Fibroblast of pulmonary artery (primary cell): ENCODE measurements at places on chromosomes 1 and 21.

GRCh38 chr1:11842154-11843041 lies 5.2 kb downstream of the NPPA start:
- peak; percentile 89 for DNase-seq

GRCh38 chr1:56321150-56321490 lies 258.2 kb downstream of the PLPP3 start:
- no peak for DNase-seq

- DNase-seq: peak; percentile 47
These were observed 158.1 kb downstream of the RUNX1 start for GRCh38 chr21:34890724-34891612.

GRCh38 chr1:204059970-204060369 lies 12.9 kb upstream of the SOX13 start:
- no peak for DNase-seq

DNA sequence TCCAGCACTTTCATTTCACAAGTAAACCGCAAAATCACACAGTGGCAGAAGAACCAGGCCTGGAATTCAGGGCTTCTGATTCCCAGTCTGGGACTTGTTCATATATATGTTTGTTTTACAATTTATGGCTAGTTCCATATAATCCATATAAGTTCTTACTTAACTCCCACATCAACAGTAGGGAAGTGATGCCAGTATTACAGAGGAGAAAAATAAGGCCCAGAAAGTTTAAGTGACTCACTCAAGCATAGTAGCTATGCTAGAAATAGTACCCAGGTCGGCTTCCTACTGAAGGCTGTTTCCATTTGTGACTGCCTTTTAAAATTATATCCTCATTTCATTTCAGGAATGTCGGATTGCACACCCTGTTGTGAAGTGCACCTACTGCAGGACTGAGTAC lies 1.4 kb downstream of the FAM76A start:
- DNase-seq: peak; percentile 49

GRCh38 chr1:26789931-26790330 lies 2.2 kb downstream of the PIGV start:
- no peak for DNase-seq

DNA sequence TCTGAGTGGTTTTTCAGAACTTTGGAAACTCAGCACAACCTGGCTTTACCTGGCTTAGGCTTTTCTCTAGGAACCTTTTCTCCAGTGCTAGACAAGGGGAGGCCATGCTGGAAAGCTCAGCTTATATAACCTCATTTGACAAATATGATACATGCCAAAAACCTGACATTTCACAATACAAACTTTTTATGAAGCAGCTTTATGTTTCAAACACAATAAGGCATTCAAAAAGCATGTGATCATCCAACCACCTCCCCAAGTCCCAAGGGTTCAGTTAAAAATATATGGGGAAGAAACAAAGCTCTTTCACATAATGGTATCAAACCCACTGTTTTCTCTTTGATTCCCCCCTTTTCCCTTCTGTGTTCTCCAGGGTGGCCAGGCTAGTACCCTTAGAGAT lies 63.7 kb downstream of the ZC3H11B start:
- DNase-seq: peak; percentile 77

GRCh38 chr1:230248889-230249270 lies 177.3 kb downstream of the PGBD5 start:
- DNase-seq: peak; percentile 44
